ENCODE measurements at places on chromosomes 2 and 18.

DNA sequence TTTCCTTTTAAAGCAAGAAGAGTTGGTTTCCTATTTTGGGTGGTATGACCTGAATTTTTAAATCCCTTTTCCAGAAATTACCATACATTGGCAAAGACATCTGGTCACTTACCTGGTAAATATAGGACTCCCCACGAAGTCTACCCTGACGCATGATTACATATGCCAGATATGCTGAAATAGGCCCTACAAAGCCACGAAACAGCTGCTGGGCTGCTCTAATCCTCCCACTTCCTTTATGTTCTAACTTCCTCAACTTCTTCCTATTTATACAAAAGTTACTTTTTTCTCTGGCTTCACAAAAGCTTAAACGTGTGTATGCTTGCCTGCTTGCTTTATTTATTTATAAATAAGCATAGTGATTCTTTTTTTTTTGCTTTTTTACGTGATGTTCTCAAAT, 186.0 kb upstream of the EPHA4 start:
- DNase-seq, result no peak

DNA sequence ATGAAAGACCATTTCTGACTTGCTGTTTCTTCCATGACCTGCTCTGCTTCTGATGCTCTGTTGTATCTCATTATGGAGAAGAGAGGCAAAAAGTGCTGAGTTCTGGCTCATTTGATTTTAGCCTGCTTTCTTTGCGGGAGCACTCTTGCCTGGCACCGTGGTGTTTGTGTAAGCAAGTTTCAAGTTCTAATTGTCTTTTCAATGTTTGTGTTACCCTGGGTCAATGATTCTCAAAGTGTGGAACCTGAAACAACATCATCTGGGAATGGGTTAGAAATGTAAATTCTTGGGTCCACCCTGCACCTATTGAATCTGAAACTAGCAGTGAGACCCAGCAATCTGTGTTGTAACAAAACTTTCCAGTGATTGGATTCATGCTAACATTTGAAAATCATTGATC, 85.5 kb upstream of the STON1 start:
- no peak for DNase-seq

DNA sequence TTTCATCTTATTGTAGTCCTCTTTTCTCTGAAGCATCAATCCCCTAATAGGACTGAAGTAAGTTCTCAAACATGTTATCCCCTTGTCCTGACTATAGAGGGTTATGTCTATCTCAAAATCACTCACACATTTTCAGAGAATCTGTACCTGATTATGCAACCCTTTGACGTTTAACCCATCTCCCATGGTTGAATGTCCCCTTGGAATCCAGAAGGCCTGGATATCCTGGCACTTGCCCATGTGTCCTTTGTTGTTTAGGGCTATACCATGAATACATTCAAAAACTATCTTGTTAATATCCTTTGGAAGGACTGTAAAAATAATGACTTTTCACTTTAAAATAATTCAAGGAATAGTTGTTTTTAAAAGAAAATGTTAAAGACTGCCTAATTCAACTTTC, 66.3 kb upstream of the PSMD14 start:
- no peak for DNase-seq

DNA sequence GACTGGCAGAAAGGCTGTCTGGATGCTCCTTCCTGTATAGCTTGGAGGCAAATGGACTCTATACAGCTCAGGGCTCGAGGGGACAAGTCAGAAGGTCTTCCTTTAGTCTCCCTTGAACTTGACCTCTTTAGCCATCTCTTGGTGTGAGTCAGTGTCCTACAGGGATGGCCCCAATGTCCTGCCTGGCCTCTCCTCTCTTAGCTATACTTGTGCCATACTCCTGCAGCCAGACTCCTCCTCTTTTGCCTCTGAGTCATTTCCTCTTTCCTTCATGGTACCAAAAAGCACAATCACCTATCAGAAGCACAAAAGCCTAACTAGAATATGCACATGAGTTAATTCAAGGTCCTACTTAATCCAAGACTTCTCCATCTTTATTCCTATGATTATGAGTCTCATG, 112.7 kb downstream of the XRCC5 start:
- no peak for DNase-seq

DNA sequence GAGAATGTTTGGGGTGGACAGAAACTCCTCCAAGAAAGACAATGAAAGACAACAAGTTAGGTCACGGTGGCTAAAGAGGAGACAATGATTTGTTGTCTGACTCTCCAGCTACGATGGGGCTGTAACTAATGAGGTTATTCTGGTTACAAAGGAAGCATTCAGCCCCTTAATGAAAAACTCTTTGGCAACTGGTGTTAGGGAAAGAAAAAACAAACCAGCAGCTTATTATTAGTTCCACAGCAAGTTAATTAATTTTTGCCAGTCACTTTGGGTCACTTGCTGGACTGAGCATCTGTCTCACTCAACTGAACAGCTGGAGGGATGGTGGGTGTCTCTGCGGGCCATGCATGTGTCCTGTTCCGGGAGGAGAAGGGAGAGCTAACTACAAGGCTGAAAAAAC, 263.7 kb downstream of the ALK start:
- DNase-seq, result no peak

DNA sequence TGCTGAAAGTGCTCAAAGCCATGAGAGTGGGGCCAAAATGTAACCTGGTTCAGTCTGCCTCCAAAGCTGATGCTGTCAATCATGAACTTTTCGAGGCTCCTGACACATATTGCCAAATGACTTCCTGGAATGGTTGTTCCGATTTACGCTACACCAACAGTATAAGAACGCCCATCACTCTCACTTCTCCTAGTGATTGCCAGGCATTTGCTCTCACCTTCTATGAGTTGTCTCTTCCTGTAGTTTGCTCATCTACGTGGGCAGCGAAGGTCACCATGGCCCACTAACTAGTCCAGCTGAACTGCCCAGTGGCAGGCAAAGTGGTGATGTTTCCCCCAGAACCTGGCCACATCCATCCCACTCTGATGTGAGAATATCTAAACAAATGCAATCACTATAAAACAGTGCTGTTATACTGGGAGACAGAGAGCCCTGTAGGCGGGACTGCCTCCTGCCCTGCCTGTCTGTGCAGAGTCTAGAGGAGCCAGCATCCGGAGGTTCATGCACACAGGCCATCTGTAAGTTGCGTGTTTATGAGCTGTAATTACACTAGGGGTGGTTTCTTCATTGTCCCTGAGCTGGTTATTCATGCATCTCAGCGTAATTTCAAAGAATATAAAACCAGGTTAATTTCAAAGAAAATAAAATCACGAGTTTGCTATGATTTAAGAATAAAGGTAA, 8.8 kb upstream of the CABLES1 start:
- no peak for DNase-seq
